ENCODE measurements at places on chromosomes 3 and 15. TPM values are rescaled to one million over a fixed set of nuclear protein-coding genes. Genes with fewer than 3 reads are reported as not detected.

GRCh38 chr3:189534531-189534930 is 96.7 kb upstream of the TP63 start:
- no peak for DNase-seq

DNA sequence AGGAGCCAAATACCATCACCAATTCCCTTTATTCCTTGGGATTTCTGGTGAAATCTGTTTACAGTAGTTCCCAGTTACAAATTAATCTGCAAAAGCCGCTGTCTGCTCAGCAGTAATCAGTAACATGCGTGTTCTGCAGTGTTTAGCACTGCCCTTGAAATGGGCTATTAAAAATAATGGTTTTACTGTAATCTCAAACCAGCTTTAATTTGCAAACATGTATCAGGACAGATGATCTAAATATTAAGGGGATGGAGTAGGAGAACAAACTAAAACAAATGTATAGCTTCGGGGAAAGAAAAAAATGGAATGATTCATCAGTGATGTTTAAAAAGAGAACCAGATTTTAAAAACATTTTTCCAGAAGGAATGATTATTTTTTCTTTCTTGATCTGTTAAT is 513.2 kb downstream of the MECOM start:
- DNase-seq = no peak

The ACAN gene
- not detected for total RNA-seq

- no peak for DNase-seq
Observed at GRCh38 chr3:155441026-155441425, 147.5 kb upstream of the STRIT1 start.

The RNU5B-1 gene
- total RNA-seq = not detected

The SH2D7 gene
- not detected for total RNA-seq

GRCh38 chr3:52529376-52530333 is 4.0 kb downstream of the NT5DC2 start:
- peak; percentile 68 for DNase-seq

The TMCO5A gene
- total RNA-seq = not detected

DNA sequence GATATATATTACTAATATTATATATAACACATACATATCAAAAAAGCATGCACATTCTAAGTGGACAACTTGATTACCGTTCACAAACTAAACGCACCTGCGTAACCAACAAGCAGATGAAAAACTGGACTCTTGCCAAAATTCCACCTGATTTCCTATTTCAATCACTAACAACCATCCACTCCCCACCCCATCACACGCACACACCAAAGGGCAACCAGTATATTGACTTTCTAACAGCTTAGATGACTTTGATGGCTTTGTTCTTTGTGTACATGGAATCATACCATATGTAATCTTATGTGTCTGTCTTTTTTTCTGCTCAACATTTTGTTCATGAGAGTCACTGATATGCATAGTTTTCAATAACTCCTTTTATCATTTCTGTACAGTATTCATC is 496.8 kb upstream of the ARRDC4 start:
- no peak for DNase-seq

The SLC2A2 gene
- total RNA-seq = not detected

DNA sequence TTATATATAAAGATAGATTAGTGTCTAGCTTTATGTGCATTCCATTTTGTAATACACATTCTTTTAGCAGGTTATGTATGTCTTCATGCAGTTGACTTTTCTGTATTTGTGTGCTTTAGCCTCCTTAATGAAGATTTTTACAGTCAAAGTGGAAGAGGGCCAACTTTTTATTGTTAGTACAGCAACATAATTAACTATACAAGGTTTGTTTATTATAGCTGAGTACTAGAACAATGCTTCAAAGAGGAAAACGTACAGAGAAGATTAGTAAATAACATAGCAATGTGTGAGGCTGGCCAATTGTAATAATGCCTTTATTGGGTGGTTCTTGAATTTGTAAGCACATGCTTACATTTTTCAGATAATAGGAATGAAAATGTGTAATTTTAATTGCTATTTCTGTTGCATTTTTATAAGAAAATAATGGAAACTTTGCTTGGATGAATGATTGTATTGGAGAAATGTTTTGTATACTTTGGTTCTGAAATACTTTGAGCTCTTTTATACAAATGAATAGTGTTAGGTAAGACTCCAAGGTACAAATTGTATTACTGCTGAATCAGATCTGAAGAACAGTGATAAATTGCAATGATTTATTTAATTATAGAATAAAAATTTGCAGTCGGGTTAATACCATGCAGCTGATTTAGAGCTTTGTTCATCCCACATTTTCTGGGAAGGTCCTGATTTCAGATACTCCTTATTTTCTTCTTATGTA is 41.4 kb downstream of the UBE2E2 start:
- DNase-seq = no peak

DNA sequence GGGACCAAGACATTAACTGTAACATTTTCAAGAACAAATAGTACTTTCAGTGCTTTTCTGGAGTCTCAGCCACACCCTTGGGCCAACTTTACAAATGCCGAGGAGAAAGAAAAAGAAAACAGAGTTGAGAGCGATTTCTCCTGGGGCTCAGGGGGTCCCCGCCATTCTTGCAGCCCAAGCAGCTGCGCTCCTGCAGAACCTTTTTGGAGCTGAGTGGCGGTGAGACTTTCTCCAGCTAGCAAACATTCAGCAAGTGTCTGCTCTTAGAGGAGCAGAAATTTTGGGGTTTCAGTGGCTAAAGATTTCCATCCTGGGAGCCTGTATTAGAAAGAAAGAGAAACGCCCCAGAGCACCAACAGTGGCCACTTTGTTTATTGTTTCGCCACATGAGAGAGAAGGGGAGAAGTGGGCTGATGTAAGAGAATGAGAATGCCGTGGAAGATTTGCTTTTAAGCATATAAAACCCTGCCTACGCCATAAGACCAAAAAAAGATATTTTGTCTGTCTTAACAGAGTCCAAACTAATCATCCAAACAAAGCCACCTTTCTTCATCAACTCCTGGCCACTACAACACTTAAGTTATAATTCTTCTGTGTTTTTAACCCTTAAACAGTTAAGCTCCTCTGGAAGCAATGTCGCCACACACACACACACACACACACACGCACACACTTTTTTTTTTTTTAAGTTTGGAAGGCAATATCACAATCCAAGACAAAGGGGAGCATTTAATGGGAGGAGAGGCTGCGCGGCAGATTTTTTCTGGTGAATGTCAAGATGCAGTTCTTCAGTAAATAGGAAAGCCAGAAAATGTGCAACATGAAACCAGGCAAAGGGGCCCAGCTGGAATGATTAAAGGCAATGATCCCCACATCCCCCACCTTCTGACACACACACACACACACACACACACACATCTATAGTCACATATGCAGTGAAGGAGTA is 19.2 kb downstream of the EID1 start:
- no peak for DNase-seq

GRCh38 chr15:68730471-68730919 is 90.2 kb downstream of the ANP32A start:
- peak; percentile 65 for DNase-seq

The CDHR4 gene
- not detected for total RNA-seq

The HDAC11 gene
- total RNA-seq = 15.5 TPM

DNA sequence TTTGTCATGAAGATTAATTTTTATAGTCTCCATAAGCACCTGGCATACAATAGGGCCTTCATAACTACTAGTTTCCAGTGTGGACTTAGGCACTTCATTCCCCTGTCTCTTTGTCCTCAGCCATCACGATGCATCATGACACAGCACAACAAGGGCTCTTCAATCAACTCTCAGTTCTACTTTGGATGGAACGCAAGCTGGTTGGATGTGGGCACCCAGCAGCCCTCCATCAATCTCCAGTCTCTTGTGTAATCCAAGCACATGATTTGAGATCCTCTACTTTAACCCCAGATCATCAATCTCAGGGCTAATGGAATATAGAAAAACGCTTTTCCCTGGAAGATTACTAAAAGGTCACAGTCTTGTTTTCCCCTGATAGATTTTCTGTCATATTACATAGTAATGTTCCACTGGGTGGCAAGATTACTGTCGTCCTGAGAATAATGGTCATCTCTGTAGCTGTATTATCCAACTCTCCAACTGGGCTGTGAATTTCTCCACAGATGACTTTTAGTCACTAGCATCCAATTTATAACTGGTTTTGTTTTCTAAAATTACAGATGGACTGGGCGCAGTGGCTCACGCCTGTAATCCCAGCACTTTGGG is 22.9 kb upstream of the CHRNA7 start:
- no peak for DNase-seq

DNA sequence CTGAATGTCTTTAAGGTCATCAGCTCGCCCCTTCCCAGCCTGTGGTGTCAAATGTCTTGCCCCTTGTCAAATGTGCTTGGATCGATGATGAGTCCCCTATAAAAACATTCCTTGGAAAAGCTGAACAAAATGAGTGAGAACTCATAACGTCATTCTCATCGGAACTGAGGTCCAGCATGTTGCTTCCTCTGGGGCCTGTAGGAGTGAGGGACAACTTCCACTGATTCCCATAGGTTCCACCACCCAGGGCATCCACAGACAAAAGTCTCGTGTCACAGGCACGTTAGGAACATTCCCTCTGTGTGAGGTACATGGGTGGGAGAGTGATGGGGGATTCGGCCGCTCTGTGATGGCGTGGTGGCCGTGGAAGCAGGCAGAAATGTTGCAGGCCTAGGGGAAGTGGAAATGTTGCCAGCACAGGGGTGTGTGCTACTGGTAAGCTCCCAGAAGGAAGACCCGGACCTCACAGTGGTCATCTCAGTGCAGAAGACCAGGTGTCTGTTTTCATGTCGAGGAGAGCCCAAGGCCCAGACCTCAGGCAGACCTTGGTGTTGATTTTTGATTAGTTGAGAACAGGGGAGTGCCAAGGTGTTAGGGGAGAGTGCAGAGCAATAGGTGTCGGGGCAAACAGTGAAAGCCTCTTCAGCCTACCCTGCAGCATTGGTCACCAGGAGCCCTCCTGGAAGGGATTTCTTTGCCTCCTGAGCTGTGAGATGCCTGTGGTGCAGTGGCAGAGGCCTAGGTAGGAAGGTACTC is 96.8 kb downstream of the SNRPN start:
- peak; percentile 32 for DNase-seq

The ARGFX gene
- not detected for total RNA-seq

DNA sequence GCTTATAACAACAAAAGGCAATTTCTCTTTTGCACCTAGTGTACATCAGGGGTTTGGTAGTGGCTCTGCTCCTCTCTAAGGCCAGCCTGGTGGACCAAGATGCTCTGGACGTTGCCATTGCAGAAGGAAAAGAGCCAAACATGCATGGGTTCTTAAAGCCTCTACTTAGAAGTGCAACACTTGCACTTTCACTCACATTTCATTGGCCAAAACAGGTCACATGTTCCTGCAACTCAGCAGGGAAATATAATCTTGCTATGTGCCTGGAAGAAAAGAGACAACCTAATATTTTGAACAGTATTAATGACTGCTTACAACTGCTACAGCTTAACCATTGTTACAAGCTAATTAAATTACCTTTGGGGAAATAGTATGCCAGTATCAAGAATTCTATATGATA is 182.9 kb downstream of the IL5RA start:
- no peak for DNase-seq

- peak; percentile 64 for DNase-seq
Observed at GRCh38 chr3:69865925-69866679, 126.8 kb downstream of the MITF start.

DNA sequence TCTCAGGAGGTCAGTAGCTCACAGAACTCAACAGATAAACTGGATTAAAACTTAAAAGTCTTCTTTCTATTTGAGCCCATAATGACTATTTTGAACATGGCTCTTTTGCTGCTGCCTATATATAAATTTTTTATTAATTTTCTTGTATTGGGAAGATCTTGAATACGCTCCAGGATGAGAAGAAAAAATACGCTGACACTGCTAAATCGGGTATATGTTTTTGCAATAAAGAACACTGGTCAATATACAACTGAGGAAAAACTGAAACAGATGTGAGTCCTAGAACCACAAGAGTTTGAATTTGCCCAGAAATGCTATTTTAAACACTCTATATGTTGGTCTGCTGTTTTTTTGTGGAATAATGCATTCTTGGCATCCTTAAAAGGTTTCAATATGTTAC is 20.6 kb downstream of the WNT5A start:
- no peak for DNase-seq

GRCh38 chr15:68114356-68114755 is 60.2 kb downstream of the PIAS1 start:
- DNase-seq = no peak

GRCh38 chr15:80384432-80384831 is 19.8 kb upstream of the ARNT2 start:
- no peak for DNase-seq

GRCh38 chr3:12194209-12194608 is 35.5 kb upstream of the TIMP4 start:
- no peak for DNase-seq

DNA sequence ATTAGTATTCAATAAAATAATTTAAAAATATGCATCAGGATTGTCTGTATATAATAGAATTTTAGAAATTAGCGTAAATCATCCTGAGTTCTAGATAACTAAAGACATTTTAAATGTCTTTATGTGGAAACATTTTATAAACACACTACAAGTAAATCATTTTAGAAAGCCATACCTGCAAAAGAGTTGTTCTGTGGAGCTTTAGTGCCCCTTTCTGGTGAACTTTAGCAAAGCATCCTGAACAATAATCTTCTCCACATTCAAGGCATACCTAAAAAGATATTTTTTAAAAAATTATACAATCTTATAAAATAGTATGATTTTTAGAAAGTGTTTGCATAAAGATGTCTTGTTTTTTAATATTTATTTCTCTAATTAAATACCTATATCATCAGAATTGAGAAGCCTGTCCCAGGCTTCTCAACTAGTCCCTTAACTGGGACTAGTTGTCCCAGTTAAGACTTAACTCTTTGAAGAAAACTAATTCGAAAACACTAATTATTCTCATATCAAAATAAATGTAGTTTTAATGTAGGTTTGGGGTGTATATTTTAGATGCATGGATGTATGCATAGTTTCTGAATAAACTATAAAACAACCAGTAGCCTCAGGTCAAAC is 29.7 kb downstream of the ZBBX start:
- no peak for DNase-seq

DNA sequence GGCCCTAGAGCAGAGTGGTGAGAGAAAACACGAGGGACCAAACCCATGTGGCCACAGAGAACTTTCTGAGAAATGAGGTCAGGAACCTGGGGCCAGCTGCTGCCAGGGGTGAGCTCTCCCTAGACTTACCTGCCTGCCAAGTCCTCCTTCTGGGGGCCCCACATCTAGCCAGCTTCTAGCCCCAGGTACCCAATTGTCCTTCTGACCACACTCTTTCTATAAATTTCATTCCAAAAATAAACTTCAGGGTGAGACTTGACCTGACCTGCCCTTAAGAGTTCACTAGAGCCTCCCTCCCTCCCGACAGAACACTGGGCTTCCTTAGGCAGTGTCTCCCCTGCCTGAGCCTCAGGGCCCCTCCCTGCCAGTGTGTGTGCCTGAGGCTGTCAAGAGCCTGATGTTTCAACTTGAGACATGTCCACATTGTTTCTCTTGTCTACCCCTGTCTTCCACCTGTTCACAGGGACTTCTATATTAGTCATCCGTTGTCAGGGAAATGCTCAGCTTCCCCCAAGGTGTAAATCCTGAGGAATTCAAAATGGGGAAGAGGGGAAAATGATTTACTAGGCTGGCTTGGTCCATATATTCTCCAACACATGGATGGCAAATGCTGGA is 312.8 kb upstream of the TLE3 start:
- no peak for DNase-seq

Measured in sigmoid colon (tissue), 7 donors.